ENCODE measurements at places on chromosomes 1 and 21.

GRCh38 chr1:4696161-4696745 lies 41.8 kb downstream of the AJAP1 start:
- DNase-seq, result no peak

- no peak for DNase-seq
These were observed 20.9 kb downstream of the UMODL1 start for GRCh38 chr21:42091899-42092508.

DNA sequence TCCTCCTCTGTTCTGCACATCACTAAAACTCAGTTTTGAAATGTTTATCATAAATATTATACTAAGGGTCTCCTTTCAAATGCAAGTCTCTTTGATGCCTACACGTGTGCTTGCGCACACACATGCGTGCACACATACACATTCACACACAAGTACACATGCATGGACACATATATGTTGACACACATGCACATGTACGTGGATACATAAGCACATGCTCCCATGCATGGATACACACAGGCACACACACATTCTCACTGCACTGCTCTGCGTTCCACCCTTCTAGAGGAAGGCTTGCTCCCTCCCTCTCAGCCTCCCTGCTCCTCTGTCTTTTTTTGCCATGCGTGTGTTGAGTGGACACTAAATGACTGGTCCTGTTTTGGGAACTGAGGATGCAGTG lies 162.7 kb downstream of the PCP4 start:
- DNase-seq, result no peak

DNA sequence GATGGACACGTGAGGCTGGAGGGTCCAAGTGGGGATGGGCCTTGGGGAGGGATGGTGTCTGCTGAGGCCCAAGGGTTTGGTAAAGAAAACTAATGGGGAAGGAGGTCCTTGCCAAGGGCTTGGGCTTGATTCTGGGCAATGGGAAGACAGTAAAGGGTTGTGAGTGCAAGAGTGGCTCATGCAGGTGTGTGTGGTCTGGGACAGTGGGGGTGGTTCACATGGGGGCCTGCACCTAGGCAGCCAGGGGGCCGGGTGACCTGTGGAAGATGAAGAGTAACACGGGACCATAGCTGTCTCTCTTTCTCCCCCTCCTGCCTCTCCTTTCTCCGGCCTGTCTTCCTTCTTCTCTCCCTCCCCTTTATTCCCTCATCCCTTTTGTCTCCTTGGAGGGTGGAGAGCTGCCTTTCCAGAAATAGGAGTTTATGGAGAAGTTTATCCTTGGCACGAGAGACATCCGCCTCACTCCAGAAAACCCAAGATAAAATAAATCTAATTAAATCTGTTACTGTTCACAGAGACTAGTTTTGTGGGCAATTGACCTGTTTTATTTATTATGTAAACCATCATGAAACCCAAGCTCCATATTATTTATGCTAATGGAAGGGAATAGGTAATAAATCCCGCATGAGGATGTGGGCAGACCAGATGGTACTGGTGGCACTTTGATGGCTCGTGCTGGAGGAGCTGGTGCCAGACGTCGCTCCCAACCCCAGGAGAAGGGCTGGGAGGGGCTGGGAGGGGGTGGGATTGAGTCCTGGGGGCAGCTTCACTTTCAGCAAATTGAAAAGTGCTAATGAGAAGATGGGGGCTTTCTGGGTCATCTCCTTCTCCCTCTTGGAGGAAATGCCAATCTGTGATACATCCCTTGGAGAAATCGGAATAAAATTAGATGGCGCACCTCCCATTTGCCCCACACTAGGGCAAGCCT lies 272.9 kb upstream of the CSF3R start:
- DNase-seq, result no peak

- peak; percentile 49 for DNase-seq
These were observed 60.2 kb upstream of the PDE9A start for GRCh38 chr21:42593007-42593814.

- DNase-seq, result no peak
These were observed 38.9 kb downstream of the ZC3H11B start for GRCh38 chr1:219573960-219574359.
